Stimulated activated CD4-positive, alpha-beta T cell treated with anti-CD3 and anti-CD28 coated beads, Interleukin-4, amount 100 ng/mL, for 24 hours (primary cell): ENCODE measurements at places on chromosomes 4 and X.

DNA sequence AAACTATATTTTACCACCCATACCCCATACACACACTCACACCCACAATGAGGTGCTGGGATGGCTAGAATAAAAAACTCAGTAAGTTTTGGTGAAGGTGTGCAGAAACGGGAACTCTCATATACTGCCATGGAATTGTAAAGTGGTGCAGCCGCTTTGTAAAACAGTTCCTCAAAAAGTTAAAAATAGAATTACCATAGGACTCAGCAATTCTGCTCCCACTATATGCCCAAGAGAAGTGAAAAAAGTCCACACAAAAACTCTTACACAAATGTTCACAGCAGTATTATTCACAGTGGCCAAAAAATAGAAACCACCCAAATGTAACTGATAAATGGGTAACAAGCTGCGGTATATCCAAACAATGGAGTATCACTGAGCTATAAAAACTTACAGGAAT, 6.5 kb downstream of the CENPU start:
- no peak for DNase-seq

GRCh38 chr4:38284294-38285030, 324.3 kb downstream of the PTTG2 start:
- DNase-seq, result no peak

DNA sequence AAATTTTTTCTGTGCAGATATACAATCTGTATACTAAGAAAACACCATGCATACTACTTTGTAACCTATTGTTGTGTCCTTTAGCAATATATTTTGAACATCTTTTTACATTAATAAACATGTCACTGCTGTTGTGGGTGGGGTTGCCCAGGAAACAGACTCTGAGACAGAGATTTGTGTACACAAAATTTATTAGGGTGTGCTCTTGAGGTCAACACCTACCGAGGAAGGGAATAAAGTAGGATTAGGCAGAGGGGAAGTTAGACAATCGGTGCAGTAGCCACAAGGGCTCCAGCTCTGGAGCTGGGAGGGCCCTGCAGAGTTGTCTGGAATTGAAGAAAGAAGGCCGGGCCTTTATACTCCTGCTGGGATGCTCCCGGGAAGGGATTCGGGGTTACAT, 56.4 kb downstream of the CXorf58 start:
- DNase-seq, result no peak

- DNase-seq, result no peak
Observed at GRCh38 chrX:110414273-110414672, 55.6 kb downstream of the RTL9 start.

DNA sequence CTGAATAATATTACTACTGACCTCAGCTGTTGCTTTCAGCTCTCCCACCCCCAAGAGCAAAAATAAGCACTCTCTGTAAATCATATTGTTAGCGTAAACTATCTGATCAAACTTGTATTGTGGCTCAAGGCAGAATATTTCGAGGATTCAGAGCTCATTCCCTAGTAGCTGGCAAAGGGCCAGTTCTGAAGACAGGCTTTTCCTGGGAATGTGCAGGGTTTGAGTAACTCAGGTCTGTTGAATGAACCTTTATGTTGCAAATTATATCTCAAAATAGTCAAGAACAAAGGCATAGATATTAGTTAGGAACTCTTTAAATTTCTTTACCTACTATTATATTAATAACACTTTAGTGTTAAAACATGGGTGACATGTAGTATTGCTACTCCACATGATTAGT, 454.9 kb downstream of the CCSER1 start:
- no peak for DNase-seq

DNA sequence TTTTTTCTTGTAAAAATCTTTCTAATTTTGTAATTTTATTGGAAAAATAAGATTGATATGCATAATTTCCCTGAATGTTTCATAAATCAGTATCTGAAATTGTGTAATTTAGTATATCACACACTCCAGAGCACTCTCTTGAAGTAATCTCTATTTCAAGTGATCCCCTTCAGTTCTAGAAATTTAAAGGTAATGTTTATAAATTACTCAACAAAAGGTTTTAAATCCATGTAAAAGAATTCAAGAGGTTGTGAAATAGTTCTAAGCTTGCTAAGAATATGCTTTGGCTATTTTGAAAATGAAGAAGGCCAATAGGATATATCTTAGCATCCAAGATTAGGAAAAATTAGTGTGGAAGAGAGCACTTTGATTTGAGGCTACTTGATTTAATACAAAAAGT, 28.2 kb downstream of the SMARCAD1 start:
- DNase-seq, result no peak

DNA sequence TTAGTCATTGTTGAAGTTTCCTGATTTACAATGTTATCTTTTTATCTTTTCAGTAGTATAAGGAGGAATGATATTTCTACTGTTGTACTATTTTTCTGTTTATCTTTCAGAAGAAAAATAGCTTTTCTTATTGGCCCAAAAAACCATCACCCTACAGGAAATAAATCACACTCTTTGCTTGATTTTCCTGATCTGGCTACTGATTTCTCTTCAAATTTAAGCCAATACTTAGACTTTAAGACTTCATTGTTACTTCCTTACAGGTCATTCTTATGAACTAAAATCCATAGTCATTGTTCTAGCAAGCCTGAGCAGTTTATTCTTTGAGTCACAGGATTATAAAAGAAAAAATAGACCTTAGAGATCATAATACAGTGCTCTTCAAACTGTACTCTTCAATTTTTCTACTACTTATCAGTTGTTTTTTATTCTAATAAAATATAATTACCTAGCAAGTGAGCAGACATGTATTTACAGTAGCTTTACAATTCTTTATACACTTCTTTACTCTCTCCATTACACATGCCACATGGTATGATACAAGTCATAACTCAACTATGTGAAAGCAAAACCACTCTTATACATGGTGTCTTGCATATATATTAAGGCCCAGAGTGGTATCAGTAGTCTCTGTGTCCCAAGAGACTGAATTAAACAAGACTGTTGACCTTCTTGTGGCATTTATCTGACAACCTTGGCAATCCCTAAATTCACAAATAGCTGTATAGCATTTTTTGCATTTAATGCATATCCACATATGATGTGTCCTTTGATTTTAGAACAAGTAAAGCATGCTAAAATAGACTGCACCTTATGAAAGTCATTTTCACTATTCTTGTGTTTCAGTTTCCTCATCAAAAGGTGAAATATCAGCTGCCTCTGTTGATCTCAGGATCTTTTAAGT, 47.9 kb downstream of the TET2 start:
- no peak for DNase-seq

DNA sequence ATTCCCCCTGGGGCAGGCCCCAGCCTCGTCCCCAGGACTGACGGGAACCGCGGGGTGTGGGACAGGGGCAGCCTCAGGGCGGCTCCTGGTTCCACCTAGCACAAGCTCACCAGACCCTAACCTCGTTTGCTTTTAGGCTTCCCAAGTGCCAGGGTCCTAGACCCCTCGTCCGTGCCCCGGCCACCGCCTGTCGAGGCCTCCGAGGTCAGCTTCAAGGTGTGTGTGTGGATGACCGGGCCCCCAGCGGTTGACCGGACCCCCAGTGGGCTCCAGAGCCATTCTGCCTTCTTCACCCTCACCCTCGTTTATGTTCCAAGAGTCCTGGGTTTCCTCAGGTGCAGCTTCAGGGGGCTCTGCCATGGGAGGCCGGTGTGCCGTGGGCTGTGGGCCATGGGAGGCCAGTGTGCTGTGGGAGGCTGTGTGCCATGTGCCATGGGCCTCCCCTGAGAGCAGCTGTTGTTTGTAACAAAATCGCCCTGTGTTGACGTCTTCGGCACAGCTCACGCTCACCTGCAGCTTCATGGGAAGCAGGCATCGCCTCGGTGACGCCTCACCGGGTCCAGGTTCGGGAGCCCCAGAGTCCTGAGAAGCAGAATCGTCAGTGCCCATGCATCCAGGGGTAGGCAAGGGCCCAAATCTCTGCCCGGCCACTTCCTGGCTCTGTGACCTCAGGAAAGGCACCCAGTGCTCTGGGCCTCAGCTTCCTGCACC, 43.0 kb upstream of the HMX1 start:
- peak; percentile 1 for DNase-seq

DNA sequence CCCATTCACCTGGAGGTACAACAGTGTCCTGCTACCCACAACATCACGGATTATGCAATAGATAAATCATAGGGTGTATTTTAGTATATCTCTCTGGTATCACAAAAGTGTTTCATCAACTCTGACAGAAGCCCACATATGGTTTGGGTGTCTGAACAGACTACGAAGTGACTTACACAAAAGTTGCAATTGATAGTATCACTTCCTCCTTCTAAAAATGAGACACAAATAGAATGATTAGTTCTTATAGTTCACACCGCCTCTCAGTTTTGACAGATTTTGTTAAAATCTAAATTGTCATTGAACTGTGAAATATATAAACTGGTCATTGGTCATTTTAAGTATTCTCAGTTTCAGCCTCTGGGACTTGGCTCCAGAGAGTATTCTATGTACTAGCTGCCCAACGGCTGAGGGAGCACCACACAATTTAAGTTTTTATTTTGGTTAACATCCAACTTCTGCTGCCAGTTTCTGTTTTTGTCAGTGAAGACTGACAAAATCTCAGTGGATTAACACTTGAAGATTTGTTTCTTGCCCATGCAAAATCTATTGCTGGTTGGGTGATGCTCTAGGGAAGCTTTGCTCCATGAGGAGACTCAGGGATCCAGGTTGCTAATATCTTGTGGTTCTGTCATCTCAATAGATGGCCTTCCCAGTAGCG, 113.8 kb upstream of the PUDP start:
- DNase-seq, result no peak

- no peak for DNase-seq
Observed at GRCh38 chr4:120132935-120133334, 66.3 kb upstream of the MAD2L1 start.

DNA sequence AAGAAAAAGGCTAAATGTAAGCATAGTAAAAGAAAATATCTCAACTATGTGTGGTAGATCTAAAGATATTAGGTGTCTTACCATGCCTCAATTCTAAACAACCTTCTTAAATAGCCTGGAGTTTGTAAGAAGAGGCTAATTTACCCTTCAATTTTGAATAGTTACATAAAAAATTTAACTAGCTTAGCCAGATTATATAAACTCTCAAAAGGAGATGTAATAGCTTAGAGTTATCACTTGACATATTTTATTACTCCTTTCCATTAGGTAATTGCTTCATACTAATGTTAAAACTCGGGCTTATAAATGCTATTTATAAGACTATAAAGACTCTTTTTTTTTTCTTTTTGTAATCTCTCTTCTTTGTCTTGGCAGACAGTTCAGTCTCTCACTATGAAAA, 297.5 kb upstream of the PABPC4L start:
- no peak for DNase-seq

- DNase-seq, result no peak
Observed at GRCh38 chrX:153392642-153393321, 8.4 kb downstream of the PNMA6E start.

GRCh38 chrX:3320471-3321046, 25.9 kb downstream of the MXRA5 start:
- no peak for DNase-seq

GRCh38 chr4:138948918-138949317, 66.7 kb upstream of the NOCT start:
- DNase-seq, result no peak

GRCh38 chr4:56686537-56687231, 5.6 kb upstream of the HOPX start:
- no peak for DNase-seq

DNA sequence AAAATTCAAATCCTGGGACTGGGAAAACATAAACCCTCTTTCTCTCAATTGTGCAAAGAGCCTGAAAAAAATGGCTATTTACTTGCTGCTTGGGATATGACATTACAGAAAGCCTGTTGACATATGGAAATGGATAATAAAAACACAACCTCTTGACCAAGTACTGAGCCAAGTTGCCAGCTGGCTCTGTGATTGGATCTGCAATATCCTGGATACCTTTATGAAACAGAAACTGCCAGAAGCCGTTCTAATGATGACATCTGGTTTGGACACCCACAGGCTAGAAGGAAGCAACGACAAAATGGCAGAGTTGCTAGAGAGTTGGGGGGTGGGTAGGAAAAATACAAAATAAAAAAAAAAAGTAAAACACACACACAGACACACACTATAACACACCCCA, 481.4 kb downstream of the FAT4 start:
- DNase-seq, result no peak

DNA sequence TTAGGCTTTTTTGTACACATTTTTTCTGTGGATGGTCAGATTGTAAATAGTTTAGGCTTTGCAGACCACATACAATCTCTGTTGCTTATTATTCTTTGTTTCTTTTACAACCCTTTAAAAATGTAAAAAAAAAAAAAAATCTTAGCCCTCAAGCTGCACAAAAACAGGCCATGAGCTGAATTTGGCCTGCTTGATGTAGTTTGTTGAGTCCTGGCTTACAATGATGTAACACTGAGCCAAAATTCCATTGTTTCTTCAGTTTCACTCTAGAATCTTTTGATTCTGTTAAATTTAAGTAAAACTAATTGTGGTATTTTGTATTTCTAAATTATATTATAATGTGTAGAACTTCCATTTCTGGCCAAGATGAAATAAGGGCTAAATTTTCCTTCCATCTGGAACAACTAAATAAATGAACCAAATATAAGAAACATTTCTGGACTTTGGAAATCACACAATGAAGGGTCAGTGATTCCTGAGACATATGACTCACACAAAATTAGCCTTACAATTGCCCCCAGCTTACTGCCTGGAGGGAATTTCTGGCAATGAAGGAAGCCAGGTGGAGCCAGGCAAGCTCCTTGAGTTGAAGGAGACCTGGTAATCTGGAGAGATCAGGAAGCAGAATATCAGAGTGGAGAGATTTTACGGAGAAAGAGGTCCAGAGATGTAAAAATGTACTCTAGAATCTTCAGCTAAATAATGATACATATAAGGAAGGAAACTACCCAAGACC, 29.8 kb downstream of the IQCM start:
- no peak for DNase-seq

DNA sequence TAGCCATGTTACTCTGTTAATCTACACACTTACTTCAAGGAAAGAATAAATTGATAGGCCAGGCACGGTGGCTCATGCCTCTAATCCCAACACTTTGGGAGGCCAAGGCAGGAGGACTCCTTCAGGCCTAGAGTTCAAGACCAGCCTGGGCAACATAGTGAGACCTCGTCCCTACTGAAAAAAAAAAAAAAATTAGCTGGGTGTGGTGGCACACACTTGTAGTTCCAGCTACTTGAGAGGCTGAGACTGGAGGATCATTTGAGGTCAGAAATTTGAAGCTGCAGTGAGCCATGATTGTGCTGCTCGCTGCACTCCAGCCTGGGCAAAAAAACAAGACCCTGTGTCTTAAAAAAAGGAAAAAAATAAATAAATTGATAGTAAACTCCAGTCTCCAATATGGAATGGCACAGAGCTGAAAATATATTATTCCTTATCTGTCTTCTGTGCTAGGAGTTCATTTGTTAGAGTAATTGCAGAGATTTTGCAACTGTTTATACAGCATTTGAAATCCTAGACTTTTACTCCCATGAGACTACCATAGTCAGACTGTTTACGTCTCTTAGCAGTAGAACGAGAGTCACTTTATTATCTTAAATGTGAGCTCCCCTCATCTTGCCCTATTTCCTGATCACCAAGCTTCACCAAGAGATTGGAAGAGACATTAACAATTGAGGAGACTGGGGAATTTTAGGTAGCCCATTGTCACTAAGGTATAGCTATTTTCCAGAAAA, 18.8 kb upstream of the TMEM131L start:
- DNase-seq, result no peak
